Left lung (tissue), 14 donors: ENCODE measurements at places on chromosomes 4 and X. TPM values are rescaled to one million over a fixed set of nuclear protein-coding genes. Genes with fewer than 3 reads are reported as not detected.

- no peak for DNase-seq
Observed at GRCh38 chr4:73663576-73663975, 43.3 kb upstream of the RASSF6 start.

DNA sequence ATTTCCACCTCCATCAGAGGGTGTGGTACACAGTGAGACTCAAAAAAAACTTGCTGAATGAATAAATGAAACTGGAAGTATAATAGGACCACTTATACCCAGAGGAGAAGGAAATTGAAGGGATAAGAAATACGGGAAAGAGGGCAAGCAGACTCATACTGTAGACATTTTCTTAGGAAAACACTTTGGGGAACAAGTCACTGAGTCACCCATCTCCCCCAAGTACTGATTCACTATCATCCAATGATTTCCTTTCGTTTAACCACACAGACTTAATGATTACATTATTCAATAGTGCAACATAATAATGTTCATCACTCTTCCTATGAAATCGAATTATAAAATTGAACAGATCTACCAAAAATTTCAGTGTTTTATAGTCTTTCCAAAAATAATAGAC lies 97.1 kb downstream of the LDB2 start:
- DNase-seq = no peak

- DNase-seq = no peak
Observed at GRCh38 chr4:125750828-125751466, 436.2 kb downstream of the FAT4 start.

GRCh38 chr4:102850370-102850769 lies 18.4 kb upstream of the CISD2 start:
- DNase-seq = no peak

DNA sequence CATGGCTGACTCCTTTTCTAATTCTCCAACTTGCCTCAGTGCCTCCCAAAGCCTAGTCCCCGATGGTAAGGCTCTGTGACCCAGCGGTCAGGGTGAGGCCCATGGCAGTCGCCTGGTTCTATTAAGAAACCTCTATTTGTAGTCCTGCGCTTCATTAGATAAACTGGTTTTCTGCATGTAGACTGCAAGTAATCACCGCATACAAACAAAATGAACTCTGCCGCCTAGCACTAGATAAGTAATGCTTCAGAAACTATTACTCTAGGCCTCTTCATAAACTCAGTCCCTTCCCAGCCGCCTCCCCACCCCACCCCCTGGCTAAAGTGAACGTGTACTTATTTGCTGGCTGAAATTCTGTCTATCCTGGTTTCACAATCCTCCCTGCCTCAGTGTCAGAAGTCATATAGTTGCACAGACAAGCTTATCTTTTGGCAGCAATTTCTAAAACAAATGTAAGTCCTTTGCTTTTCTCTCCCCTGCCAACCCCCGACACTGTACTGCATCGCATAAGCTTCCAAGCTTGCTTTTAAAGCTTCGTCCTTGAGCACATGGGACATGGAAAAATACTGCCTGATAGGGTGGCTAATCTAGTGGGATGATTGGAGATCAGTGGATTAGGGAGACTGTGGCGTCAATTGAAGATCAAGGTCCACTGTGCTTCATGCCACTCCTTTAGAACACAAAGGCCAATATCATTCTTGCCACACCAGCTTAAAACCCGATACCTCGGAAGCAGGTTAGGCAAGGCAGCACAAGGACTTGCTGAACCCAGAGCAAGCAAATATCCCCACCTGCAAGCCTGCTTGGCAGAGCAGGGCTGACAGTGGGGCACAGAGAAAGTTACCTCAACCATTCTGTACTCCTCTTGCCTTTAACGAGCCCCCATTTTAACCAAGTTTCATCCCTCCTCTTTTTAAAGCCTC lies 125.8 kb downstream of the IRF2 start:
- DNase-seq = peak; percentile 94

DNA sequence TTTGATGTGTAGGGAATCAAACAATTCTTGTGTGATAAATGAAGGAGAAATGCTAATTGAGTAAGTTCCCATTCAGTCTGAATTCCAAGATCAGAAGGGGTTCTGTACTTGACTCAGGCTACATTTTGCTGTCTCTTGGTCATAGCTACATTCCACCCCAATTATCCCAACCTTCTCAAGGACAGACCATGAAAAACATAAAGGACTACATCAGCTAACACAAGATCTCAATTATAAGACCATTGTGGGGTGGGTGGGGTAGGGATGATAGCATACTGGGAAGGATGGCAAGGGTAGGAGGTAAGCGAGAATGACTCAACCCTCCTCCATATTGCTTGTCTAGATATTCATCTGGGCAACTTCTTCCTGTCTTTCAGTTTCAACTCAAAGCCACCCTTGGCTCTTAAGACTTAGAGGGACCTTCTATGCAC lies 87.4 kb upstream of the ETNPPL start:
- no peak for DNase-seq

DNA sequence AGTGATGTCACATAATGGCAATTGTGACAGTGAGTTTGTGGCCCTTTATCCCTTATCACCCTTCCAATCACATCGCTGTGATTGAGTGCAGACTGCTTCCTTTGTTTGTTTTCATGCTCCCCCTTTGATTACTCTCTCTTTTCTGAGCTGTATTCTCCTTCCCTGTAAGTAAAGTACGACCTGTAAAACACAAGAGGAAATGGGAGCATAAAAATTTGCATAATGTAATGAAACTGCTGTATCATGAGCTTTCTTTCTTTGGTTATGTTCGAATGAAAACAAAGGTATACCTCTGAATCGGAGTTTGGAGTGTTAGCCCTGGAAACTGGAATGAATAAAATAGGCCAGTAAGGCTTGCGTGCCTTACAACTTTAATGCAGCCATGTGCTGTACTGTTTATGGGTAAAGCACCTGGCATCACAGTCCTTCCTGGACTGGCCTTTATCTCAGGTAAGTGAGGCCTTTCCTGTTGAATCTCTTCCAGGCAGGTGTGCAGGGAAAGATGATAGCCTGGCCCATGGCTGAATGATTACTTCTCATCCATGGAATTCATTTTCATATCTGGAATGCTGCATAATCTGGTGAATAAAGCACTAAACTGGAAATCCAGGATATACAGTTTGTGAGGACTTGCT lies 26.6 kb upstream of the HS3ST1 start:
- DNase-seq = no peak

DNA sequence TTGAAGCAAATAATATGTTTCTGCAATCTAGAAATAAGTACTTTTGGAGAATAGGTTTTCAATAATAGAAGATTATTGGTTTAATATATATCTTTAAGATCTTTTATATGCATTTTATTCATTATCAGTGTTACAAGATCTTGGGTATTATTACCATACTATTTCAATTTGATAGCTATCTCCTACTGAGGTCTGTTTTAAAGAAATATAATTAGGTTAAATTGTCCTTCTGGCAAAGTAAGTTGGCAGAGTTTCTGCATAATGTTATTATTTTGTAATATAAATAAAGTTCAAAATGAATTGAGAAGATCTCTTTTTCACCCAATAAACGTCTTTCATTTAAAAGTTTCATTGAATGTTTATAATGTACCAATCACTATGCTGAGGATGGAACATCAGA lies 443.7 kb downstream of the FAT4 start:
- no peak for DNase-seq

GRCh38 chr4:137531168-137531985 lies 917 bp downstream of the PCDH18 start:
- peak; percentile 60 for DNase-seq

DNA sequence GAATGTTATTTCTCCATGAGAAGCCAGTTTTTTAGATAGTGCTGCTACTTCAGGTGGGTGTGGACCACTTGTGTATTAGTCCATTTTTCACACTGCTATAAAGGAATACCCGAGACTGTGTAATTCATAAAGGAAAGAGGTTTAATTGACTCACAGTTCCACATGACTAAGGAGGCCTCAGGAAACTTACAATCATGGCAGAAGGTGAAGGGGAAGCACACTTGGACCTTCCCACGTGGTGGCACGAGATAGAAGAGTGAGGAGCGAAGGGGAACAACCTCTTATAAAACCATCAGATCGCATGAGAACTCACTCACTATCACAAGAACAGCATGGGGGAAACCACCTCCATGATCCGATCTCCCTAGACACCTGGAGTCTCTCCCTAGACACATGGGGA lies 3.4 kb upstream of the PPID start:
- no peak for DNase-seq

DNA sequence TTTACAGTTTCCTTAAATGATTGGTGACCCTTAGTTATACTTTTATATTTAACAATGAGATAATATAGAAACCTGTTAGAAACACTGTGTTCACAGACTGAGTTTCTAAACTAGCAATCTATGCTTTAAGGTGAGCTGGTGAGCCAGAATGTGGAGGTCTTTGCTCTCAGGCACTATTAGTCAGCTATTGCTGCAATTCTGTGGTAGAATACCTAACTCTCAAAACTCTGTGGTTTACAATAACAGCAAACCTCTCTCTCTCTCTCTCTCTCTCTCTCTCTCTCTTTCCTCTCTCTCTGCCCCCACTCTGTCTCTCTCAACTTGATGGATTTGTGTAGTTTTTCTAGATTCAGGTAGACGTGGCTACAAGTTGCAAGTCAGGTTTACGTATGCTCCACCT lies 17.6 kb upstream of the LCORL start:
- no peak for DNase-seq

DNA sequence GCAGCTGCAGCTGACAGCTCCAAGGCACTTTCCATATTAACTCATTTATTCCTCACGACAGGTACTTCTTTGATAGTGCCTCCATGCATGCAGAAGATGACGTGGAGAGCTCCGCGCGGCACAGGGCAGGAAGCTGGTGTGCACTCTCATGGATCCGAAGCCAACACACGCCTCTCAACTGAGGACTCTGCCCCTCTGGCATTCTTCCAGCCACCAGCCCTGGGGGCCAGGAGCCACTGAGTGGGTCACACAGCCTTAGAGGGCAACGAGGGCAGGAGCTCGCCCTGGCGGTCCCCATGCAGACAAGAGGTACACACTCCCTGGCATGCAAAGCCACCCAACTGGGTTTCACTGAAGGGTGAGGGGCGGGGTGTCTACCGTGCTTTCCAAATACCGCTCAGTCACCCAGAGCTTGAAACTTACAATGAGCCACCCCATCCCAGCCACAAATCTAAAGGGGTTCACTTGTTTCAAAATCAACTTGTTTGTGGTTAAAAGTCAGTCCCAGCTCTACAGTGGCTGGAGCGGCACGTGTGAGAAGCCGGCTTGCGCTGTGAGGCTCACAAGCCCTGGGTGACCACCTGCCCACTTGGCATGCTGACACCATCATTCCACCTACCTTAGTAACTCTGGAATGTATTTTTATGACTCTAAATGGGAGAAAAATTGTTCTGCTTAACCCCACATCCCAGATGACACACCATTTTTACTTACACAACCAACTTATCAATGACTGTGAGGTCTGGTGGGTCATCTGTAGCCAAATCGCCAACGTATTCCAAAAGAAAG lies 16.2 kb downstream of the NOP14 start:
- DNase-seq = peak; percentile 53

GRCh38 chr4:108030332-108030731 lies 40.6 kb downstream of the HADH start:
- no peak for DNase-seq

DNA sequence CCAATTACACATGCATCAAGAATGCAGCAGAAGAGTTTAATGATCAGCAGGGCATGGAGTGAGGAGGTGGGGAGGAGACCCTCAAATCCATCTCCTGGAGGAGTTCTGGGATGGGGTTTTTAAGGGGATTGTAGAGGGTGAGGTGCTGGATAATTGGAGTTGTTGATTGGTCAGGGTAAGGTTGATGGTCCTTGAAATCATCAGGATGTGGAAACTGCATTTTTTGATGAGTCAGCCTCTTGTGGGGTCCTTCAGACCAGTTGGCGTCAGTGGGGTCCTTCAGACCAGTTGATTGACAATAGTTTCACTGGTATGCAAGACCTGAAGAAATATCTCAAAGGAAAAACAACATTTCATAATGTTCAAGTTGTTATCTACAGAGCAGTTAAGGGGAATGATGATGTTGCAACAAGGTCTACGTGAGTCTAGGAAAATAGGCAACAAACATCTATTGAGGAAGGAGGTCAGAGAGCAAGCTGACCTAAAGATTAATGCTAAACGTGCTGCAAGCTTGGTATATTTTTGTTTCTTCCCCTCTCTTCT lies 88.3 kb downstream of the NRK start:
- no peak for DNase-seq

- DNase-seq = no peak
Observed at GRCh38 chrX:25755194-25755593, 382.9 kb upstream of the MAGEB18 start.

DNA sequence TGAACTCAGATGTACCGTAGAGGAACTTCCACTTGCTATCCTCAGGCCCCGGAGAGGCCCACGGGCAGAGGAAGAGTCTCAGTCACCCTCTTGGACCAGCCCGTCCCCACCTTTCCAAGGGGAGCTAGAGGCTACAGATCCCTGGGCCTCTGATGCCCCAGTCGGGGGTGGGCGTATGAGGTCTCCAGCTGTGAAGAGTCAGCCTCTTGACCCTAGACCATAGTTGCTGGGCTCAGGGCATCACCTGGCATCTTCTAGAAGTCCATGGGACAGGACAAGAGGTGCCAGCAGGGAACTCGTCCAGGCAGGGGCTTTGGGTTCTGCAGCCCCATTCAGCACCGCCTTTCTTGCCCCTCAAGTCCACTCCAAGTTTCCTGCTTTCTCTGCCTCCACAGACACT lies 11.6 kb downstream of the SASH3 start:
- DNase-seq = no peak

- DNase-seq = no peak
Observed at GRCh38 chrX:139967300-139967699, 2.0 kb upstream of the CXorf66 start.

DNA sequence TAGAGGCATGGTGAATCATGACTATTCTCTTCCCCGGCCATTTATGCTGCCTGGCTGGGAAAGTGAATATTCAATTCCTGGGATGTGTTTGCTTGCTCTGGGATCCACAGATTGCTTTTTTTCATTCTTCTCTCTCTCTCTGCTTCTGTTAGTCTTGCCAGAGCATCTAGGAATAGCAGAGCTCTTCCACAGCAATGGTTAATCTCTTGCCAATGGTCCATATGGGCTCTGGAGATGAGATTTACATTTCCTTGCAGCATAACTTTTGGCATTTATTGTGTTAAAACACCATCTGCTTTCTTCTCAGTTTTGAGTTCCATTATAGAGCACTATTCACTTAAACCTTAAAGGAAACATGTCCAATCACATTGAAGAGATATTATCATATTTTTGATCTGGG lies 59.2 kb upstream of the GUCY1A1 start:
- no peak for DNase-seq

- no peak for DNase-seq
Observed at GRCh38 chrX:148728901-148729300, 228.5 kb downstream of the AFF2 start.

GRCh38 chrX:80578517-80579105 lies 158.4 kb downstream of the TENT5D start:
- DNase-seq = no peak

- no peak for DNase-seq
Observed at GRCh38 chrX:152733261-152733975, at the start of the genes CSAG1 and MAGEA12. CSAG1 (minus strand) TSS chrX:152733721; CDS start chrX:152732460, 1,261 bp downstream. MAGEA12 (plus strand) TSS chrX:152733757; CDS start chrX:152736162, 2,405 bp downstream.

GRCh38 chr4:134762053-134762452 lies 560.5 kb upstream of the PABPC4L start:
- no peak for DNase-seq

The RADX gene
- 3.2 TPM for total RNA-seq

The SH3RF1 gene
- 39.4 TPM for total RNA-seq

The ETNPPL gene
- total RNA-seq = not detected

The EMD gene
- 50.1 TPM for total RNA-seq

The NEUROG2 gene
- not detected for total RNA-seq

The SPANXB1 gene
- total RNA-seq = not detected

The USP46 gene
- total RNA-seq = 18.2 TPM

The PHKA1 gene
- 4.8 TPM for total RNA-seq

The SCD5 gene
- 12.5 TPM for total RNA-seq

The CENPI gene
- 5.2 TPM for total RNA-seq

The SRPX gene
- 43.6 TPM for total RNA-seq

The DSPP gene
- not detected for total RNA-seq

The CYP2U1 gene
- total RNA-seq = 5.3 TPM
